ENCODE measurements at places on chromosomes 7 and 10. TPM values are rescaled to one million over a fixed set of nuclear protein-coding genes. Genes with fewer than 3 reads are reported as not detected.

TRIM73 gene
- 6.3 TPM for total RNA-seq

MRPS24 gene
- total RNA-seq: 63.9 TPM

ZNF804B gene
- 0.23 TPM for total RNA-seq

PRRT4 gene
- 3.3 TPM for total RNA-seq

C7orf57 gene
- total RNA-seq: 0.29 TPM

ADIRF gene
- total RNA-seq: 46.2 TPM

CUZD1 gene
- total RNA-seq: 0.29 TPM

PNLIPRP3 gene
- total RNA-seq: not detected

CNNM1 gene
- total RNA-seq: 1.8 TPM

POLR3A gene
- total RNA-seq: 16.7 TPM

KIFBP gene
- total RNA-seq: 21.4 TPM

HGF gene
- 4.4 TPM for total RNA-seq

FAM107B gene
- 53.8 TPM for total RNA-seq

CDC14C gene
- not detected for total RNA-seq

SFXN2 gene
- 44.4 TPM for total RNA-seq

MYH16 gene
- 0.06 TPM for total RNA-seq

HPS1 gene
- 29.5 TPM for total RNA-seq

WNT8B gene
- total RNA-seq: 0.29 TPM

GIMAP1 gene
- total RNA-seq: 2.6 TPM

GRID1 gene
- total RNA-seq: 2.7 TPM

FAM25G gene
- not detected for total RNA-seq

LEP gene
- 0.70 TPM for total RNA-seq

FAM241B gene
- 4.1 TPM for total RNA-seq

TRIM50 gene
- total RNA-seq: 0.18 TPM

OPALIN gene
- not detected for total RNA-seq

CCDC7 gene
- total RNA-seq: 20.4 TPM

PRPF18 gene
- total RNA-seq: 16.4 TPM

KCNMA1 gene
- total RNA-seq: 8.3 TPM

ZNF786 gene
- 9.1 TPM for total RNA-seq

CYP26A1 gene
- total RNA-seq: 0.12 TPM

OR6B1 gene
- total RNA-seq: not detected

FBXO24 gene
- 0.82 TPM for total RNA-seq

MAT1A gene
- 0.47 TPM for total RNA-seq

TUBAL3 gene
- not detected for total RNA-seq

RBM20 gene
- 5.4 TPM for total RNA-seq

SFRP4 gene
- total RNA-seq: 11.2 TPM

CCDC3 gene
- total RNA-seq: 9.2 TPM

C10orf95 gene
- 0.35 TPM for total RNA-seq

CLDN4 gene
- 132 TPM for total RNA-seq
